ENCODE measurements at places on chromosomes 3 and 15.
A peak's percentile ranks its signal among the peaks of the same experiment; 100 is the strongest.

- DNase-seq, result no peak
Observed at GRCh38 chr3:115709931-115710330, 86.6 kb downstream of the GAP43 start.

GRCh38 chr15:64571857-64572291 lies 111.5 kb downstream of the ZNF609 start:
- peak; percentile 96 for DNase-seq

DNA sequence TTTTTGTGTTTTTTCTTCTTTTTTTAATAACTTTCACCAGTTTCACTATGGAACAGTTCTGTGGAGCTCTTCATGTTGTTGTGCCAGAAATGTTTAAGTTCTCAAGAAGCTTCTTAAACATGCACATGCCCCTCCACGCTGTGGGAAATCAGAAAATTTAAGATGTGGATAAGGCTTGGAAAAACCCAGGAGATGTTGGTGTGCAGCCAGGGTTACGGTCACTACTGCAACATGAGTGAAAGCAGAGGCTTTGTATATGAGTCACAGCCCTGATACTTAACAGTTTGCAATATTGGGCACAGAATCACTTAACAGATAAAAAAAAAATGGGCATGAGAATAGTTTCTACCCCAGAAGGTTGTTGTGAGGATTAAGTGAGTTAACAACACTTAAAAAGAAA lies 399.9 kb downstream of the LRTM1 start:
- no peak for DNase-seq

GRCh38 chr15:67826717-67827561 lies 1.6 kb downstream of the SKOR1 start:
- no peak for DNase-seq

DNA sequence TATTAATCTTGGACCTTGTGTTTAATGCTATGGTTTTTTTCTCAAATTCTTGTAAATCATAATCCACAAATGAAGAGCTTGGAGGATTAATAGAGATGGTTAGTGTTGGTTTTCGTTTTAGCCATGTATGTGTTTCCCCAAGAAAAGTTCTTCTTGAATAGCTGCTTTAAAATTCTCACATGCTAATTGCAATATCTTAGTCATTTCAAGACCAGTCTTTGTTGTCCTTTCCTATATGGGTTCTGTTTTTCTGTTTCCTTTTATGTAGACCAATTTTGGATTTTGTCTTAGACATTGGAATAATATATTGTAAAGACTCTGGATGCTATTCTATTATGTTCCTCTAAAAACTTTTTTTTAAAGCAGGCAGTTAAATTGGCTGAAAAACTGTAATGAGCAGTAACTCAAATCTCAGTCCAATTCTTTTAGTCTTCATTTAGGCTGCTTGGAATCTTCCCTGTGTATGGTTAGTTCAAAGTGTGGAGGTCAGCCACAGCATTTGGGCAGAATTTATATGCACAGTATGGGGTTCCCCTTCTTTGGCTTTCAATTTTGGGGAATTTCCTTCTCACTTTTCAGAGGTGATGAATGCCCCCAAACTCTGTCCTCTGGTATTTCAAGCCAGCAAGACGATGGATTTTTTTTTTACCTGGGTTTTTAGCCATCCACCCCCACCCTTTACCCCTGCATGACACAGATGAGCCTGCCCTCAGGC lies 39.1 kb upstream of the DNAJC13 start:
- DNase-seq, result no peak

DNA sequence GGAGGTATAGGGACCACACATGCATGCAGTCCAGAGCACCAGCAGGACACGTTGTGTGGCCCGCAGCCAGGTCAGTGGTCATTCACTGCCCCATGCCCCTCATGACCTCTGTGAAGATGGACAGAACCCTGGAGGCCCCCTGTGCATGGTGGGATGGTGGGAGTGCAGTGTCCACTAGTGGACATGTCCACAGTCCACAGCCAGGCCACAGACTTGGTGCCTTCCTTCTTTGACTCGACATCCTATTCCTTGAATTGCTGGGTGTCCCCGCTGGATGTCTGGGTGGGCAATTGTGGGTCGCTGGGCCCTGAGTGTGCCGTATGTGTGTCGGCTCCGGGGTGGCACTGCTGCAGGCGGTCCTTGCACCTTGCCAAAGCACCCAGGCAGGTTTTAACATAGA lies 35.7 kb downstream of the KLF15 start:
- no peak for DNase-seq

GRCh38 chr3:28651159-28651558 lies 302.5 kb upstream of the AZI2 start:
- no peak for DNase-seq

- DNase-seq, result peak; percentile 43
Observed at GRCh38 chr15:31346367-31347066, 19.9 kb downstream of the KLF13 start.

DNA sequence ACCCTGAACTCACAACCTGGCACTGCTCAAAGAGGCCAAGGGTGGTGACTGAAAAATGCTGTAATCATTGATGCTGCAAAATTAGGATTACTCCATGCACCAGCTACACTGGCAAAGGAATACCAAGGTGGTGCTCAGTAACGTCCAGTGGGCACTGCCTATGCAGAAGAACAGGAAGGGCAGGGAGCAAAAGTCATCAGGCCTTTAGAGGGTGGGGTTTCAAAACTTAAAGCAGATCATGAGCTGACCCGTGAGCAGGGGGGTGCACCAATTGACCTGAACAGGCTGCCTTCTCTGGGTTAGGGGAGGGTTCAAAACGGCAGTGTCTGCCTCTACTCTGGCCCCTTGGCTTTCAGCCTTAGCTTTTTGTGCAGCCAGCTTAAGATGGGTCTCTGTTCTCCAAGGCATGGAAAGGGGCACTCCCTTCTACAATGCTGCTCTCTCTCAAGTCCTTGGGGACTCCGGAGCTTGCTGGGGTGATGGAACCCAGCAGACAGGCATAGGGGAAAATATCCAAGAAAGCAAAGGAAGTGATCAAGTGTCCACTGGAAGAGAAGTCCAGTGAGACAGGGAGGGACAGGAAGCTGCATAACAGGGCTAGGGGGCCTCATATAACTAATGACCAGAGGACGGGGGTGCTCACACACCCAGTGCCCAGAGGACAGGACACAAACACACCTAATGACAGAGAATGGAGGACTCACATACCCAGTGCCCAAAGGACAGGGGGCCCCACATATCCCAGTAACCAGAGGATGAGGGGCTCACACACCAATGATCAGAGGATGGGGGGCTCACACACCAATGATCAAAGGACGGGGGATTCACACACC lies 11.4 kb downstream of the RAB6B start:
- no peak for DNase-seq

DNA sequence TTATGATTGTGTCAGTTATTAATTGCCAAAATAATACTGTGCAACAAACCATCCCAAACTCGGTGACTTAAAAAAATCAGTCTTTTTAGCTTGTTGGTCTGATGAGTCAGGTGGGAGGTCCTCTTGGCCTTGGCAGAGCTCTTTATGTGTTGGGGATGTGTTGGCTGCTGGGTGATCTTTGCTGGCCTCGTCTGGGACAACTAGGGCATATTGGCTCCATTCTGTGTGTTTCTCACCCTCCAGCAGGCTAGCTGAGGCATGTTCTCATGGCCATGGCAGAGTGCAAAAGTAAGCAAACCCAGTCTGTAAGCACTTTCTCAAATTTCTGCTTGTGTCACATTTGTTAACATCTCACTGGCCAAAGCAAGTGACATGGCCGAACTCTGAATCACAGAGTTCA lies 251.6 kb downstream of the RPLP1 start:
- no peak for DNase-seq

DNA sequence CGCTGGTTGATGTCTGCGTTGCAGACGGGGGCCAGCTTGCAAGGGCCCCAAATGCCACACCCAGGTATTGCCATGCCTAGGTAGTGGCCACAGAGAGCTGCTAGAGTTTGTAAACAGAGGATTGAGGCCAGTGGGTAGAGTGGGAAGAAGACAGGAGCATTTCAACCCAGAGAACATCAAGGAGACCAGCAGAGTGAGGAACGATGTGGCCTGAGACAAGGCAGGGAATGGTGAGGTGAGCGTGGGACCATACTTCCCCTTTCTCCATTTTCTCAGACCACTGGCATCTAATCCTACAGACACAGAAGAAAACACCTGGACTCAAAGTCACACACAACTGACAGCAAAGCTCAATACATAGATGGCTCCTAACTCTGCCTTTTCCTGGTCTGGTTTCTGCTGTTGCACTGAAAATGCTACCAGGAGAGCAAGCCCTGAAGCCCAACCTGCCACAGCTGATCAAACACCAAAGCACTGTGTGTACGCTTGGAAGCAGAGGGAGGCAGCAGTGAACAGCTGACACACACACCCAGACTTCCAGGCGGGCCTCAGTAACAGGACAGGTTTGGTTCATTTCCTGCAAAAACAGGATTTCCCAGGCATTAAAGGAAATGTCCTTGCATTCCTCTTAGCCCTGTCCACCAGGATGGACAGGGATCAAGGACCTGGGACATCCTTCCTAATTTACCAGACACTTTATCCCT lies 1.6 kb downstream of the FAM174B start:
- peak; percentile 87 for DNase-seq

- no peak for DNase-seq
Observed at GRCh38 chr15:47872869-47873432, 155.6 kb downstream of the SEMA6D start.

DNA sequence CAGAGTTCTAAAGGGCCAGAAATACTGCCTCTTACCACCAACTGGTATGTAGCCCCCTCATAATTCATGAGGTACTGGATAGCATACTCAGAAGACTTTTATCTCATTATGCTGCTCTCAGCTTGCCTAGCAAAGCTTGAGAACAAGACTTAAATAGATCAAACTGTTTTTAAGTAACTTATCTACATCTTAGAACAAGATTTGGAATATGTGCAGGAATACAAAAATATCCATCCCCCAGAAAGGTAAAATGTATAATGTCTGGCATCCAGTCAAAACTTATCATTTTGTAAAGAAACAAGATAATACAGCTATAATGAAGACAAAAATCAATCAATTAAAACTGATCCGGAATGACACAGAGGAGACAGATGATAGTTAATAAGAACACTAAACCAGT lies 400.4 kb upstream of the TGFBR2 start:
- no peak for DNase-seq

DNA sequence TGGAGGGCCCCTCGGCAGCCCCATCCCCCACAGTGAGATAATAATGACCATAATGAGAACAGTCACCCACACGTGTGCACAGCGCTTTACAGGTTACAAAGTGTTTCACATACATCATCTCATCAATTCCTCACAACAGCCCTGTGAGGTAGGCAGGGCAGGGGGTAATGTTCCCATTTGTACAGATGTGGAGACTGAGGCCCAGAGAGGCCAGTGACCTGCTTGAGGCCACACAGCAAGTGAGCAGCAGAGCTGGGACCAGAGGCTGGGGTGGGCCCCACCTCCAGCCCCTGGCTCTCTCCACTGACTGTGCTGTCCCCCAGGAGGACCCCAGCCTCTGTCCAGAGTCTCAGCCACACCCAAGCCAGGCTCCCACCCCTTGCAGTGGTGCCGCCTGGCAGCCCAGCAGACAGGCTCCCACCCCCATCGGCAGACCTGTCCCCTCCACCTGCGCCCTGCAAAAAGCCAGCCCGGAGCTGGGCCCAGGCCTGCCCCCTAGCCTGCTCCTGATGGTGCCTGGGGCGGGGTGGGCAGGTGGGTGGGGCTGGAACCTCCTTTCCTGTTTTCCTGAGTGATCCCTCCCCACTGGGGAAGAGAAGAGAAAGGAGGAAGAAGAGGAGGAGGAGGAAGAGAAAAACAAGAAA lies 19.6 kb downstream of the LINGO1 start:
- no peak for DNase-seq

GRCh38 chr3:168497741-168498140 lies 402.0 kb upstream of the GOLIM4 start:
- DNase-seq, result no peak

- DNase-seq, result peak; percentile 49
Observed at GRCh38 chr3:9934235-9934621, 594 bp downstream of the CRELD1 start.

DNA sequence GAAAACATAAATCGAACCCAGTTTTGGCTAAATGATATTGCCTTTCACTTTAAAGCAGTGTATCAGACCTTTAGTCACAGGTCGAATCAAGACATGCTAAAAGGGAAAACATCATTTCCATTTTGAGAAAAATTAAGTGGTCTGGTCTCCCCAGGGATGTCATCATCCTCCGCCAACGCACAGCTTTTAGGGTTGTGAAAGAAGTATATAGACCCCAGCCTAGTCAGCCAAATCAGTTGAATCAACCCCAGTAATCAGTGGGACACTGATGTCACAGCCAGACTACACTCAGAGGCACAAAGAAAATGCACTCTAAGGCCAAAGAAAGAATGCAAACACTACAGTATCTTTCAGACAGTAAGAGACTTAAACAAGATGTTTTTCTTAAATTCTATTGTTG lies 187.4 kb downstream of the ZIC4 start:
- no peak for DNase-seq

- no peak for DNase-seq
Observed at GRCh38 chr15:57947781-57948180, 117.7 kb downstream of the ALDH1A2 start.

DNA sequence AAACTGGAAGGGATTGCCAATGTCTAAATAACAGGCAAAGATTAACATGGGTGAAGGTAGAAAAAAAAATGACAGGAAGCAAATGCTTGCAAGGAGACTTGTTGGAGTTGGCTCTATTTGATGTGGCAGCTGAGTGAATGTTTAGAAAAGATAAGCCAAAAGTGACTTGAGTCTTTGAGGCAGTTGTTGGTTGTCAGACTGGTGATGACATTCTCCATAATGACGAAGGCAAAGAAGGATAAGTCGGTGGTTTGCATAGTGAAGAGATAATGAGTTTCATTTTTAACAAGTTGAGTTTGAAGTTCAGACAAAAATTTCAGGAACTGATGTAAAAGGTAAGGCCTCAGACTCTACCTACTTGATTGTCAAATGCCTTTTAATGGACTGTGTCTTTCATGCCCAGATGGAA lies 704.1 kb upstream of the SGO1 start:
- no peak for DNase-seq

DNA sequence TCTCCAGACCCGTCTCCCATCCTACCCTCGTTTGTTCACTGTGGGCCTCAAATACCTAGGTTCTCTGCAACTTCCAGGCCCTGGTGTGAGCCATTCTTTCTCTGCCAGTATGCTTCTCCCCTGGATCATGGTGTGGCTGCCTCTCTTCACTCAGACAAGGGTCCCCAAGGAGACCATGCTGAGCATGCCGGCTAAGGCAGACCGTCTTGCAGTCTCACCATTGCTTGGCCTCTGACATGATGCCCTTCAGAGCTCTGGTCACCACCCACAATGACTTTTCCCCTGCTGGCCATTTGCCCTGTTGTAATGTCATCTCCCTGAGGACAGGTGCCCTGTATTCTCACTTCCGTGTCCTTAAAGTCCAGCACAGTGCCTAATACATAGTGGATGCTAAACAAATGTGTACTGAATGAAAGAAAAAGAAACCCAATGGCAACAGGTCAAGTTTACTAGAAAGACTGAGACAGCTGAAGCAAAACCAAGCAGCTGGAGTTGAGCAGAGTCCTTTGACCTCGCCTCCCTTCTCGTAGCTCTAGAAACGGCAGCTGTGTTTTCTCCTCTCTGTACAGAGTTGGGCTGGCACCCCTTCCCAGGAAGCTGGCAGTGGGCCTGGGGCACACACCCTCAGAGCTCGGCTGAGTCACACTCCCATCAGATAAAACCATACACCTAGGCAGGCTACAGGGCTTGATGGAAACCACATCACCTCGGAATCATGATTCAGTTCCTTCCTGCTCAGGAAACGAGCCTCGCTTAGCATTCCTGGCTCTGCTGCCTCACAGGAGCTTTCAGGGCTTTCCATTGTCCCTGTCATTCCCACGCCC lies 8.6 kb downstream of the TLR9 start:
- DNase-seq, result peak; percentile 90

- DNase-seq, result no peak
Observed at GRCh38 chr3:77068808-77069207, 28.9 kb downstream of the ROBO2 start.
